ENCODE measurements at places on chromosomes 16 and 17.

GRCh38 chr16:26569793-26570192 lies 496.9 kb upstream of the C16orf82 start:
- DNase-seq: peak; percentile 27

GRCh38 chr17:70604854-70605253 lies 435.5 kb downstream of the KCNJ2 start:
- DNase-seq: no peak

DNA sequence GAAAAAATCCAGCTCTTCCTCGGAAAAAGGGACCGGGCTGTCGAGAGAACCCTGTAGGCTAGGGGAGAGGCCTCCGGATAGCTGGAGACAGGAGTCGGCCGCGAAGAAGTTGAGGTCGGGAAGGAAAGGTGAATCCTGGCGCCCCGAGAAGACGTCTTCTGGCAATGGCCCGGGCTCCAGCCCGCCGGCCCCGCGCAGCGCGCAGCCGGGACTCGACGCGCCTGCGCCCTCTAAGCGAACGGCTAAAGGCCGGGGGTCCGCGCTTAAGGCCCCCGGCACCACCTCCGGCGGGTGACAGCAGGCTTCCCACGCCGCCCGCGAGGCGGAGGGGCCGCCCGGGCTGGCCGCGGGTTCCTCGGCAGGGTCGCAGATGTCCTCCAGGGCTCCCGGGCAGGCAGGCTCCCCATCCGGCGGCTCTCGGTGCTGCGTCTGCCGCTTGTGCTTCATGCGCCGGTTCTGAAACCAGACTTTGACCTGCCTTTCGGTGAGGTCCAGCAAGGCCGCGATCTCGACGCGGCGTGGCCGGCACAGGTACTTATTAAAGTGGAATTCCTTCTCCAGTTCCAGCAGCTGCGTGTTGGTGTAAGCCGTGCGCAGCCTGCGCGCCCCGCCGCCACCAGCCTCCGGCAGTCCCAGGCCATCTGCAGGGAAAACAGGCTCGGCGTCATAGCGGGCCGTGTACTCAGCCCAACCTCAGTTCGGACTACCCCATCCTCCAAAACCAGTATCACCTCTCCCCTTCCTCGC lies 1.6 kb downstream of the HOXB2 start:
- DNase-seq: no peak

DNA sequence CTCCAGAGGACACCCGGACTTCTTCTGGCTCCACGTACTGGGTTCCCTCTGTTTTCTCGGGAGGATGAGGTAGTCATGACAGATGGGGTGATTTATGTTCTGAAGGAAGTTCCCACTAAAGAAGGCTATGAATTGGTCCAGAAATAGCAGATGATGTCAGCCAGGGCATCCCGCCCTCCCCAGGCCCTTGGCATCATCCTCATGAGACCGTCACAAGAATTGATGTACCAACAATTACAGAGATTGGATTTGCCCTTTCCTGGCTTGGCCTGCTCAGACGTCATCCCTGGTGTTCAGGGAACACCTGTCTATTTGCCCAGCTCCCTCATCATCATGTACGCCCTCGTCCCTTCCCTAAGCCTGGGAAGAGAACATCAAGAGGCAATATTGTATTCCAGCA lies 102.8 kb upstream of the CCL1 start:
- DNase-seq: no peak
